ENCODE measurements at places on chromosomes 16 and 17.

GRCh38 chr17:17842111-17842876 lies 5.5 kb upstream of the SREBF1 start:
- DNase-seq, result no peak

DNA sequence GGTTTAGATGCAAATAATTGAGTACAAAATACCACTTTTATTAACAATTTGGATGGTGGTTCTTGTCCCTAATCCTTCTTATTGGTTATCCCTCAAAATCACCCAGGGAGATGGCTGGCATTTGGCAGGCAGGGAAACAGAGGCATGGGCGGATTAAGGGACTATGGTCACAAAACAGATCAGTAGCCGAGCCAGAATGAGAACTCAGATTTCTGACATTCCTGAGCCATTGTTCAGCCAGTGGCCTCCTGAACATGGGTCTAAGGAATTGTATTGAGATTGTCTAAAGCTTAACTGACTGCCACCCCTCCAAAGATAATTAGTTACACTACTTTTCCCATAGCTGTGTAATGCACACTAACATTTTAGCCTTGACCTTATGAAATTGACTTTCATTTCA lies 88.4 kb downstream of the CHD9NB start:
- DNase-seq, result no peak

GRCh38 chr17:79237448-79238053 lies 162.9 kb downstream of the ENGASE start:
- DNase-seq, result no peak

DNA sequence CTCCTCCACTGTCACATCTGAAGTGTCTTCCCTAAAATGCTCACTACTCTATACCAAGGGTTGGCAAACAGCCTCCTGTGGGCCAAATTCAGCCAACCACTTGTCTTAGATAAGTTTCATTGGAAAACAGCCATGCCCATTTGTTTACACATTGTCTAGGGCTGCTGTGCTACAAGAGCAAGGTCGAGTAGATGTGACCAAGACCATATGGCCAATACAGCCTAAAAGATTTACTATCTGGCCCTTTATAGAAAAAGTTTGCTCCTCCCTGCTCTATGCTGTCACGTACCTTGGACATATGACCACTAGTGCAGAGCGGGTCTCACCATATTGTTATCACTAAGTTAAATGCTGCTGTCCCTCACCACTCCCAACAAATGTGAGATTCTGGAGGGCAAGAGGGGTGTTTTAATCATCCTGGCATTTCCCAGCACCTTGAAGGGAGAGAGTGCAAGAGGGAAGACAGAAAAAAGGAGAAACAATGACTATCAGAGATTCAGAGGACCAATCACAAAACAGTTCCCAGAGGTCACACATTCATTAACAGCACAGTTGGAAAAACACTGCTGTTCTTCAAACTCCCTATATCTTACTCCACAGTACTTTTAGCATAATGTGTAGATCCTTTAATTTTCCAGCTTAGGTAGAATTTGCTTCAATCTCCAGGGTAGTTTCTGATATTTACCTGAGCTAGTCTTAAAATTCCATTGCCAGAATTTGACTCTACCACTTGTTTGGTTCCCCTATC lies 13.2 kb downstream of the LSM12 start:
- no peak for DNase-seq

- no peak for DNase-seq
Observed at GRCh38 chr17:37488009-37488604, 1.6 kb upstream of the DUSP14 start.

GRCh38 chr17:68595986-68596385 lies 5.2 kb downstream of the FAM20A start:
- DNase-seq, result no peak

DNA sequence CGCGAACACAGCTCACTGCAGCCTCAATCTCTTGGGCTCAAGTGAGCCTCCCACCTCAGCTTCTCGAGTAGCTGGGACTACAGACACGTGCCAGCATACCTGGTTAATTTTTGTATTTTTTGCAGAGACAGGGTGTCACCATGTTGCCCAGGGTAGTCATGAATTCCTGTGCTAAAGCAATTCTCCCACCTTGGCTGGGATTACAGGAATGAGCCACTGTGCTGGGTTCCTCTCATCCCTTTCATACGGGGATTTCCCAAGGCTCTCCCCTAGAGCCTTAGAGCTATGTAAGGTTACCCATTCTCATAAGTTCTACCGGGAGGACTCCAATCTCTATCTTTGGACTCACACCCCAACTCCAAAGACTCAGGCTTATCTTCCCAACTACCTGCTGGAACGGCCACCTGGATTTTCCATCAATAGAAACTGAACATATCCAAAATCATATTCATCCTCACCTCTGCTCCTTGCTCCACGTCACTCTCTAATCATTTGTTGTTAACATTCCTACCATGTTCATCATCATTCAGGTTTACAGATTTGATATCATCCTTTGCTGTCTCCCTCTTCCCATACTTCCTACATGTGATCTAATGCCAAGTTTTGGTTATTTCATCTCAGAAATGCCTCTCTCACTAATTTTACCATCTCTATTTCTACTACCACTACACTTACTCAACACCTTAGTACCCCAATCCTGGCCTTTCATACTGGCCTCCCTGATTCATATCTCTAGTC lies 92.5 kb downstream of the NCOR1 start:
- DNase-seq, result no peak

DNA sequence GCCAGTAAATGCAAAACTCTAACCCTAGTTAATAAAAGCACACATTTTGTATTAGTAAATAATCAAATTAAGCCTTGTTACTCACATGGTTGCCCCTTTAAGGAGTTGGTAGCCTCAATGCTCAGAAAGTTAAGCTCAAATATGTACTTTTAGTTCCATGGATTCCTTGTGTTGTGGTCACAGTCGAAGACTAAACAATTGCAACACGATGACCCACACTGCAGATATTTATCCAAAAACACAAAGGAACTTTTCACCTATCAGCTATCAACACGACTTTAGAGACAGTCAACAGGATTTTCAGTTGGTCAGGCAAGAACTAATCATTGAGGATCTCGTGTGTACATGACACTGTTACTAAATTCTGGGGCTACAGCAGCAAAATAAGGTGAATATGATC lies 47.4 kb upstream of the NUDT7 start:
- DNase-seq, result no peak

GRCh38 chr16:56689171-56689570 lies 6.9 kb downstream of the MT1X start:
- no peak for DNase-seq

- no peak for DNase-seq
Observed at GRCh38 chr16:30785126-30786106, 1.6 kb downstream of the ZNF629 start.

GRCh38 chr17:16432017-16432416 lies 16.6 kb downstream of the TRPV2 start:
- DNase-seq, result no peak

- no peak for DNase-seq
Observed at GRCh38 chr16:84356176-84356575, 12.2 kb upstream of the ATP2C2 start.
